Smooth muscle cell of the umbilical artery (primary cell): ENCODE measurements at places on chromosomes 2 and 18. TPM values are rescaled to one million over a fixed set of nuclear protein-coding genes. Genes with fewer than 3 reads are reported as not detected.

The PREPL gene
- 97.7 and 115 TPM in 2 replicates for total RNA-seq

The INHBB gene
- not detected in 2 replicates for total RNA-seq

The RFTN2 gene
- 4.2 and 5.9 TPM in 2 replicates for total RNA-seq

The TRAPPC8 gene
- 53.2 and 57.2 TPM in 2 replicates for total RNA-seq

The NOL4 gene
- total RNA-seq = 0.23 and 0.30 TPM in 2 replicates

The GPC1 gene
- total RNA-seq = 102 and 232 TPM in 2 replicates

The RAB6C gene
- not detected in 2 replicates for total RNA-seq

The ALPI gene
- not detected in 2 replicates for total RNA-seq

The FASTKD2 gene
- 48.1 and 66.1 TPM in 2 replicates for total RNA-seq

The CCDC150 gene
- total RNA-seq = 1.8 and 7.0 TPM in 2 replicates

The HES6 gene
- 1.2 and 2.4 TPM in 2 replicates for total RNA-seq

The MALL gene
- total RNA-seq = 0.30 and 1.2 TPM in 2 replicates

The REG3A gene
- total RNA-seq = not detected in 2 replicates

The TSPYL6 gene
- not detected in 2 replicates for total RNA-seq

The RETREG2 gene
- total RNA-seq = 55.4 and 60.6 TPM in 2 replicates

The SCYGR4 gene
- not detected in 2 replicates for total RNA-seq

The FBXO48 gene
- 0.30 and 0.37 TPM in 2 replicates for total RNA-seq

The TEKT4 gene
- not detected in 2 replicates for total RNA-seq

The ALPP gene
- total RNA-seq = not detected in 2 replicates

The CELF4 gene
- total RNA-seq = not detected in 2 replicates

The MYO5B gene
- total RNA-seq = not detected in 2 replicates

The NXPH2 gene
- 0.42 TPM in 1 of 2 replicates, not detected in the other for total RNA-seq

The HOXD4 gene
- total RNA-seq = 0.30 and 1.2 TPM in 2 replicates

The HOXD13 gene
- 2.2 and 2.4 TPM in 2 replicates for total RNA-seq

The OTOS gene
- not detected in 2 replicates for total RNA-seq

The CDH2 gene
- total RNA-seq = 523 and 677 TPM in 2 replicates

The SCN2A gene
- total RNA-seq = 5.0 and 5.6 TPM in 2 replicates

The MYO3B gene
- 0.32 and 0.89 TPM in 2 replicates for total RNA-seq

The LOXL3 gene
- 87.4 and 203 TPM in 2 replicates for total RNA-seq

The CEBPZOS gene
- 17.8 and 20.0 TPM in 2 replicates for total RNA-seq

The COL4A4 gene
- under 0.01 and 0.28 TPM in 2 replicates for total RNA-seq

The CYBRD1 gene
- total RNA-seq = 144 and 156 TPM in 2 replicates

The DLX2 gene
- under 0.01 and 0.09 TPM in 2 replicates for total RNA-seq

The CFAP53 gene
- 0.14 and 0.30 TPM in 2 replicates for total RNA-seq

The ATP6V1C2 gene
- under 0.01 TPM in 1 of 2 replicates, not detected in the other for total RNA-seq

The ST8SIA3 gene
- total RNA-seq = not detected in 2 replicates

The PHOSPHO2 gene
- total RNA-seq = 1.5 and 1.8 TPM in 2 replicates

The FSHR gene
- not detected in 2 replicates for total RNA-seq

The CDH7 gene
- total RNA-seq = under 0.01 TPM in 1 of 2 replicates, not detected in the other

The SCYGR2 gene
- total RNA-seq = not detected in 2 replicates

The STEAP3 gene
- 6.8 and 30.7 TPM in 2 replicates for total RNA-seq

The TTR gene
- not detected in 2 replicates for total RNA-seq

The SLC11A1 gene
- 0.05 and 0.30 TPM in 2 replicates for total RNA-seq

The APOB gene
- under 0.01 TPM in 1 of 2 replicates, not detected in the other for total RNA-seq

The ABCB11 gene
- total RNA-seq = not detected in 2 replicates

The ZNF397 gene
- total RNA-seq = 15.8 and 17.2 TPM in 2 replicates

The CD207 gene
- total RNA-seq = not detected in 2 replicates

The GALR1 gene
- total RNA-seq = not detected in 2 replicates

The MYO1B gene
- 87.3 and 126 TPM in 2 replicates for total RNA-seq

The SERPINB13 gene
- not detected in 2 replicates for total RNA-seq

The CFC1 gene
- not detected in 2 replicates for total RNA-seq

The SKOR2 gene
- not detected in 2 replicates for total RNA-seq

The RIT2 gene
- total RNA-seq = not detected in 2 replicates

The CAPN13 gene
- not detected in 2 replicates for total RNA-seq

The IGFBP2 gene
- total RNA-seq = 8.9 and 141 TPM in 2 replicates

The ANKRD53 gene
- total RNA-seq = 1.5 and 1.8 TPM in 2 replicates

The PLA2R1 gene
- total RNA-seq = 8.0 TPM in 2 replicates

The SPC25 gene
- total RNA-seq = 0.30 and 3.6 TPM in 2 replicates

The MAP3K19 gene
- total RNA-seq = not detected in 2 replicates
